Left ventricle myocardium inferior (tissue), 1 donor: ENCODE measurements at places on chromosomes 1 and 21.

- peak; percentile 56 for DNase-seq
These were observed 771 bp downstream of the RABGAP1L start for GRCh38 chr1:174160109-174160473.

- DNase-seq = no peak
These were observed 18.9 kb upstream of the LRP8 start for GRCh38 chr1:53346814-53347176.

- DNase-seq = no peak
These were observed 13.4 kb upstream of the DPT start for GRCh38 chr1:168742386-168742785.

DNA sequence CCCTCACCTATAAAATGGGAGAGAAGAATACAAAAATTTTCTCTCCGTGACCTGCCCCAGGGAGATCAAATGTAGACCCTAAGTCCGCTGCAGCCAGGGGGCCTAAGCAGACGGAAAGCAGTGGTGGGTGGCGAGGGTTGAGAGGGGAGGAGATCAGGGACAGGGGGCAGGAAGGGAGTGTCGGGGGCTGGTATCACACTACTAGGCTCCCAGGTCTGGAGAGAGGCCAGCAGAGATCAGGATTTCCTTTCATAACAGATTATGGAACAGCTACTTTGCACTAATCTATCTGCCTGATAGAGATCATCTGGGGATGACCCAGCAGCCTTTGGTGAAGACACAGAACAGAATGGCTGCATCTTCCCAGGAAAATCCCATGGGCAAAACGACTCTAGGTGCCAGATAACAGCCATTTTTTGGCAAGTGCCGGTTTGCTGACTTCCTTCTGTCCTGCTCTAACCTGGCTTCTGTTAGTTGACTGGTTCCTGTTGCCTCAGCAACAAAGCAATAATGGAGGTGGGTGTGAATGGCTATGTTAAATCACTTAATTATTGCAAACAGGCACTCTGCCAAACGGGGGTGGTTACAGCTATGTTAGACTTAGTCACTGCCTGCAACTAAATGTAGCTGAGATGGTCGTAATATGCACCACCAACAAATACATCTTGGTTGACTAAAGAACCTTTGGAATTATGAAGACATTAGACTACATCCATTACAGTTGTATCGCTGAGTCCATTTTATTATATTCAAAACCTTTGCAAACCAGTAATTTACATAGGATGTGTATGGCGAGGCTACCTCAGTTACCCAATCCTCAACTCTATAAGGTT, 30.0 kb upstream of the EPS8L3 start:
- DNase-seq = no peak

DNA sequence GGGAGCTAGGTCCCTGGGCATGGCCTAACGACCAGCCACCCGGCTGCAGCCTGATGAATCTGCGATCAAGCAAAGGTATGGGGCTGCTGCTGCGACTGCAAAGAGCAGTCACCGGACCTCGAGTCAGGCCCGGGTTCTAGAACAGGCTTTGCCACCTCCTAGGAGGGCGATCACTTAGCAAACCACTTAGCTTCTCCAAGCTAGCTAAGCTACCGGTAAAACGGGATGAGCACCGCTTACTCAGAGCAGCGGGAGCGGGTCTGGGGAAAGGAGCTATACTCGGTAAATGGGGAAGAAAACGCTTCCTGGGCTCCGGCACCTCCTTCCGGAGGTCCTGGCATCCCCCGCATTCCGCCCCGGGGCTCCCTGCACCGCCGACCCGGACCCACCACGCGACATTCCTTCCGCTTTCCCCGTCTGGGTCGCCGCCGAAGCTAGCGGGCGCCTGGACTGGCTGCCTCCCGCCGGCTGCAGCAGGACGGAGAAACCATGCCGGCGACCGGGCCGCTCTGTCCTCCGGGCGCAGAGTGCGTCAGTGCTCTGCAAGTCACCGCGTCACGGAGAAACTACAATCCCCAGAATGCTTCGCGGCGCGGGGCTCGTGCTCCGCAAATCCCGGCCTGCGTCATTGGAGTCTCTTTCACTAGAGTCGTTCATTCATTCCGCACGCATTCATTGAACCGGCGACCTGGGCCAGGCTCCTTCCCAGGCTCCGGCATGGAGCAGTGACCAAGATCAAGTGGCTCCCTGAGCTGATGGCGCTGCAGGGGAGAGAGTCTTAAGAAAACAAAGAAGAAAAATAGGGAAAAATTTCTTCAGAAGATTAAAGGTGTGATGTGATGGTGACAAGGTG, at the start of gene LSM10:
Gene LSM10 (minus strand): TSS at position 531 of the 853 bp plus-strand sequence. CDS start 3,779 bp downstream, outside the sequence.
- DNase-seq = peak; percentile 94

DNA sequence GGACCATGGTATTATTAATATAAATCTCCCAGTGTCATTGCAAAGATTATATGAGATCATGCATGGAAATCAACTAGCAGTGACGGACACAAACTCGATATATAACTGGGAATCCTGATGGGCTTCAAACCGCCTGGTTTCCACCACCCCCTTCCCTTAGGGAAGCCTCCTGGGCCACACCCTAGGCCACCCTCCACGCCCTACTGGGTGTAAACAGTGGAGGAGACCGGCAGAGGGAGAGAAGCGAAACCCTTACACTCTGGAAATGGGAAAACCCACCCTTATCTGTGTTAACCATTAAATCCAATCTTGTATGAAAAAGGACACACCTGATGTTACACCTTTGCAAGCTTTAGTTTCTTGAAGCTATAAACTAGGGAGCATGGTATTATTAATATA, 595 bp upstream of the ZNHIT6 start:
- no peak for DNase-seq

GRCh38 chr1:18861082-18861481, 1.6 kb upstream of the TAS1R2 start:
- no peak for DNase-seq

- no peak for DNase-seq
These were observed 27.3 kb downstream of the EIF4G3 start for GRCh38 chr1:21149430-21149854.

- no peak for DNase-seq
These were observed 71.4 kb downstream of the USP1 start for GRCh38 chr1:62508187-62508758.

- no peak for DNase-seq
These were observed 23.7 kb upstream of the NRIP1 start for GRCh38 chr21:15088488-15088887.
